ENCODE measurements at places on chromosomes 4 and X.

DNA sequence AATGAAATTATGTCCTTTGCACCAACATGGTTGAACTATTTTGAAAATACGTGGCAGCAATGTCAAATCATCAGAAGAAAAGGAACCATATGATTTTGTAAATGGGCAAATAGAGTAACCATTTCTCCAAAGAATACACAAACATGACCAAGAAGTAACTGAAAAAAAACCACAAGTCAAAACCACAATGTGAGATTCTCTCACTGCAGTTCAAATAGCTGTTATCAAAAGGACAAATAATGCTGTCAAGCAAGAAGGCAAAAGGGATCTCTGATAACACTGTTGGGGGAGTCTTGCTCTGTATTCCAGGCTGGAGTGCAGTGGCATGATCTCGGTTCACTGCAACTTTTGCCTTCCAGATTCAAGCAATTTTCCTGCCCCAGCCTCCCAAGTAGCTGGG lies 280.8 kb upstream of the ZCCHC13 start:
- no peak for DNase-seq

DNA sequence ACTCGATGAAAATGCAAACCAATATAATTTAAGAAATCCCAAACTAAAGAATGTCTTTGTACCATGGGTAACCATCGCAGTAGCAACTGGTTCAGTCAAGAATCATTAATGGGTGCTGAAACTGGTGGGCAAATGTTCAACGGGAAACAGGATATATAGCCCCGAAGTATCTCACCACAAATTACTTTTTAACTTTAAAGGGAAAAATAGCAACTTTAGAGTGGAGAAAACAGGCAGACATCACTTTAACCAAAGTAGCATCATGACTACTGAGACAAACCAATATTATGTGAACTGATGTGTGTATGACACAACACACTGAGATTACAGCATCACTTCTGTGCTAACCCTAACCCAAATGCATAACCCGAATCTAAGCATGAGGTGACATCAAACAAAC lies 33.8 kb upstream of the SLAIN2 start:
- DNase-seq, result no peak

DNA sequence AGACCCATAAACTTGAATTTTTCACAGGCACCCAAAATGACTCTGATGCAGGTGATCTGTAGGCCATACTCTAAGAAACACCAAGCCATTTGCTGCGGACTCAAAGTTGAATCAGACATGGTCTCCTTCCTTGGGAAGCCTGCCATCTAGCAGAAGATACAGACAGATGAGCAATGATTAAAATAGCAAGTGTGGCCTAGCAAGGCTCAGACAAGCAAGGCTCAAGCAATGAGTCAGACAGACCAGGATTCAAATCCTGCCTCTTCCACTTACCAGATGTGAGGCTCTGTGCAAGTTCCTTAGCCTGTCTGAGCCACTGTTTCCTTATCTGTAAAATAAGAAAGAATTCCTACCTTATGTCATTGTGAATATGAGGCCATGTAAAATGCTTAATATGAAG lies 2.3 kb downstream of the CCDC149 start:
- DNase-seq, result no peak

DNA sequence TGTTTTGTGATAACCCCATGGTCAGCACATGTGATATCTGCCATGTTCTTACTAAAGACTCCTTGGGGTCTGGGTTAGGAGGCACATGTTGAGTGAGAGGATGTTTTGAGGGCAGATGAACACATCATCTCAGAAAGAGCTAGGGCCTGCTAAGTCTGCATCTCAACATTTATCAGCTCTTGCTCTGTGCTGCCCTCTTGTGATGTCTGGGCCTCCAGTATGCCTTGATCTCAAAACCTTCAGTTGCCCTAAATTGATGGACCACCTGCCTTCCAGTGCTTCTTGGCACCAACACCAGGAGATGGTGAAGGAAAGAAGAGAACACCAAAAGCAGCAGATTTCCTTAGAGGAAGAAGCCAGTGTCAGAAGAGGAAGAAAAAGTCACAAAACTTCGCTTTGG lies 22.5 kb downstream of the MID1 start:
- no peak for DNase-seq

DNA sequence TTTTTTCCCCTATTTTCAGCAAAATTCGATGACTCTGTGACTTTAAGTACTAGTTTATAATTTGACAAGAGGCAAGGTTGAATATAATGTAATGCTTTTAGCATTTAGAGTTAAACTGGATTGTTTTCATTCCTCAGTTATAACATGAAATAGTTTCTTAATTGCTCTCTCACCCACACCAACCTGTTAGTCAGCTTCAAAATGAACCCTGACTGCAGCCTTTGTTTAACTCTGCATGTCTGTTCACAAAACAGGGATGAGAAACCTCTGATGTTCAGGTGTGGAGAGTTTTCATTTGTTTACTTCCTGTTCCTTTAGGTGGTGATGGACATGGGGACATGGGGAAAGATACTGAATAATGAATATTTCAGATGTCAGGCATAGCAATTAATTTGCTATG lies 49.9 kb upstream of the MND1 start:
- DNase-seq, result no peak

DNA sequence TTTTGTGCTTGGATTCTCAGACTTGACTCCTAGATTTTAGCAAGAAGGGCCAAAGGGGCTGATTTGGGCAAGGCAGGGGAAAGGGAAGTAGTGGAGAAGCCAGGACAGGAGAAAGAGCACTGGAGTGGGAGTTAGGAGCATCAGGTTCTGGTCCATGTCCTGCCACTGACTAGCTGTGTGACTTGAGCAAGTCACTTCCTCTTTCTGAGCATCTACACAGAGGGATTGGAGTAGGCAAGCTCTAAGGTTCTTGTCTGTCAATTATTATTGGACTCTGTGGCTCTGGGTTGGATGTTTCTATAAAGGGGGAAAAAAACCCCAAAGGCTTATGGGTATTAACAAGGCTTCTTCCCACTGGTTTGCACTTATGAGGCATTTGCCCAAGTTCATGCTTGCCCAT lies 24.4 kb downstream of the PLAC1 start:
- DNase-seq, result no peak

DNA sequence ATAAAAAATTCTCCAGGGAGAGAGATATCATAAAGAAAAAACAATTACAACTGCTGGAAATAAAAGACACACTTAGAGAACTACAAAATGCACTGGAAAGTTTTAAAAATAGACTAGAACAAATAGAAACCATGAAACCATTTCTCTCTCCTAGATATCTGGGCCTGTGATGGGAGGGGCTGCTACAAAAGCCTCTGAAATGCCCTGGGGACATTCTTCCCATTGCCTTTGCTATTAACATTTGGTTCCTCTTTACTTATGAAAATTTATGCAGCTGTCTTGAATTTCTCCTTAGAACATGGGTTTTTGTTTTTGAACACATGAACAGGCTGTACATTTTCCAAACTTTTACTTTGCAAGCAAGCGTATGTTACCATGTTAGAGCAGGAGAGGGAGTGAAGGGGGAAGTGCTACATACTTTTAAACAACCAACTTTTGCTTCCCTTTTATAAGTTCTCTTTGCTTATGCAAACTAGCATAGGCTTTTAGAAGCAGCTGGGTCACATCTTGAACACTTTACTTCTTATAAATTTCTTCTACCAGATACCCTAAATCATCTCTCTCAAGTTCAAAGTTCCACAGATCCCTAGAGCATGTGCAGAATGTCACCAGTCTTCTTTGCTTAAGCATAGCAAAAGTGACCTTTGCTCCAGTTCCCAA lies 47.9 kb upstream of the PACRGL start:
- DNase-seq, result no peak

DNA sequence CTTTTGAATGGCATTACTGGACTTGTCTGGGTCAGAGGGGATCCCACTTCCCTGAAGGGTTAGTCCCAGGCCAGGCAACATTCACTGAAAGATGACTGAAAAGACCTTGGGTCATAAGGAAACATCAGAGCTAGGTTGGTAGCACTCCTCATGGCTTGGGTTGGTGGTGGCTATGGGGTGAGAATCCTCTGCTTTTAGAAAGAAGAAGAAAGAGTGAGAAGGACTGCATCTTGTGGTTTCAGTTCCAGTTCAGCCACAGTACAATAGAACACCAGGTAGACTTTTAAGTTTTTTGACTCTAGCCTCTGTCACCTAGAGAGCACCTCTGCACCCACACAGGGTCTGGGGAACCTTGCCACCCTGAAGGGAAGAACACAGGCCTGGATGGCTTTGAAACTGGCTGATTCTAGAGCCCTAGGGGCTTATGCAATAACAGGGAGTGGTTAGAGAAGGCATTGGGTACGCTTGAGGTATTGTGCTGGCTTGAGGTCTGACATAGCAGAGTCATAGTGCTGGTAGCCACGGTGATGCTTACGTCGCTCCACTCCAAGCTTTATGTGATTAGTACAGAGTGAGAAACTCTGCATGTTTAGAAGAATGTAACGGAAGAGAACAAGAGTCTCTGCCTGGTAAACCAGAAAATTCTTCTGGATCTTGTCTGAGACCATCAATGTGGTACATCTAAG lies 36.5 kb downstream of the PRR32 start:
- no peak for DNase-seq

GRCh38 chrX:107935200-107935599 lies 47.0 kb downstream of the TEX13B start:
- no peak for DNase-seq

- DNase-seq, result no peak
Observed at GRCh38 chrX:24241822-24242648, 71.8 kb downstream of the SUPT20HL2 start.

DNA sequence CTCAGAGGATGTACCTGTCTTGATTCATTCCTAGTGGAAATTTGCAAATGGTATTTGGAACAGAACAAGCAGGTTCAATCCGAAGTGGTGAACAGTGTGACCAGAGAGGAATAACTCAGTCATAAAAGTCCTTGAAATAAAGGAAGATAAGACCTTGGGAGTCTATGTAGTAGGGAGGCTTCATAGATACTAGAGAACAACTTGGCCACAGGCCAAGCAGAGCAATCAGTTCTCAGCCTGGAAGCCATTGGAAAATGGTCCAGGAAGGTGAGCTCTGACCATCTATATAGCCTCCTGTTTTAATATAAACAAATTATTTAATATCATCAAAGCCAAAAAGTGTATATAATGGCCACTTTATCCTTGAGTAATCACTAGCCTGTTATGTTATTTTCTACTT lies 11.3 kb downstream of the TXK start:
- no peak for DNase-seq

DNA sequence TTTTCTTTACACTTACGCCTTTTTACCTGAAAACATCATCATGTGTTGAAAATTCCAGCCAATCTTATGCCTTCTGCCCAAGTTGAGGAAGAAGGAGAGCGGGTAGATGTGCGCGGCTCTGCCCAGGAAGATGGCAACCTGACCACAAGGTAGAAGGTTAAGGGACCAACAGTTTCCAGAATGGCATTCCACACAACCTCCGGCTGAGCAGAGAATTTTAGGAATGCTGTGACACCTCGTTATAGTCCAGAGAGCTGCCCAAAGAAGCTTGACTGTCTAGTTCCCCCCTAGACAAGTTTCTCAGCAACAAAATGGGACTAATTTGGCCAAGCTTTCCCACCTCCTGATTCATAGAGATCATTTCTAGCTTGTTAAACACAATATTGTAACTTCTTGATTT lies 75.1 kb downstream of the CHST7 start:
- no peak for DNase-seq

DNA sequence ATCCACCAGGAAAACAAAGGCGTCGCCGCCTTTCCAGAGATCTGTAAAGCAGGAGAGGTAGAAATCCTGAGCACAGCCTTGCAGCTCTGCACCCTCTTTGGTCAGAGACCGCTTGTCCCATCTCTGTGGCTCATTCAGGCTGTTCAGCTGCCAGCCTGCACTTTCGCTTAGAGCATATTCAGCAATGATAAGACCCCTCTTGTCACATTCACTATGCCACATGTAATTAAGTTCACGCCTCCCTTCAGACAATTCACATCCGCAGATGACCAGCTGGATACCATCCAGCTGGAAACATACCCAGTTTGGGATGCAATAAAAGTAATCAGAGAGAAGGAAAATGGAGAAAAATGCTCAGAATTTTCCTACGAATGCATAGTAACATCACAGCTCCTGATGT lies 335.4 kb downstream of the UNC5C start:
- DNase-seq, result no peak

GRCh38 chr4:123343400-123344041 lies 53.1 kb upstream of the SPRY1 start:
- DNase-seq, result no peak

- DNase-seq, result no peak
Observed at GRCh38 chr4:44038811-44039210, 409.8 kb downstream of the KCTD8 start.

DNA sequence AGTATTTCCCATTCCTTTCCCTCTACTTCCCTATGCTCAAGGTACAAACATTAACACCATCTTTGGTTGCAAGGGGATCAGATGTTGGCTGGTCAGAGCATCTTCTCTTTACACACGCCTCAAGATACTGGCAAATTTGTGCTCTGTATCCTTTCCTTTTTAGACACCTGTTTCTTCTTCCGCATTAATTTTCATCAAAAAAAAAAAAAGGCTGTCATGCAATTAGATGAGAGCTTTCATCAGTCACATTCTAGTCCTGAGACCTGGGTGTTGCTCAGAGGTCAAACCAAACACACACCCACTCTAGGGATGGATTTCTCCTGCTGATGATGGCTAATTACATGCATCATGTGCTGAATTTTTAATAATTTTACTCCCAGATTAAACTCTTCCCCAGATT lies 2.0 kb downstream of the RELL1 start:
- DNase-seq, result no peak

- DNase-seq, result no peak
Observed at GRCh38 chr4:152363086-152363485, 172.8 kb downstream of the FBXW7 start.

- no peak for DNase-seq
Observed at GRCh38 chrX:31126205-31126604, 54.4 kb upstream of the FTHL17 start.

GRCh38 chrX:120269373-120270035 lies 18.9 kb downstream of the ZBTB33 start:
- DNase-seq, result no peak

- DNase-seq, result no peak
Observed at GRCh38 chr4:175447016-175447415, 365.0 kb downstream of the GPM6A start.

- no peak for DNase-seq
Observed at GRCh38 chr4:177434667-177435066, 7.6 kb downstream of the AGA start.

- DNase-seq, result no peak
Observed at GRCh38 chrX:103754401-103754800, 22.2 kb upstream of the PLP1 start.

- DNase-seq, result no peak
Observed at GRCh38 chrX:45935408-45935807, 609.8 kb downstream of the ZNF674 start.

GRCh38 chrX:97524340-97524739 lies 640.6 kb downstream of the RPA4 start:
- no peak for DNase-seq

DNA sequence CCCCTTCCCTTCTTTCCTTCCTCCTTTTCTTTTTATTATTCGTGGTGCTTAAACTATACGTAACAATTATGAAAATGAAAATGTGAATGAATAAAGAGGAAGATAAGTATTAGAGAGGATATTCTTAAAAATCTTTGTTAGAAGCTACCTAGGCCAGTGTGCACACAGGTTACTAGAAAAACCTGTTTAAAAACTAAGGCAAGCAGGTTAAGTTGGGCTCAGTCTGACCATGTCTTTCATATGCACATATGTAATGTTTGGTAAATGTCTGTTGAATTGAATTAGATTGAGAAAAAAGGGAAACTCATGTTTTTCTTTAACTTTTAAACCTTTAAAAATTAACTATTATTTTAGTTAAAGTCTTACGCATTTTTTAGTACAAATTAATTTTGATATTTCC lies 7.8 kb downstream of the SHROOM3 start:
- no peak for DNase-seq

- DNase-seq, result no peak
Observed at GRCh38 chr4:157221895-157222770, 1.6 kb downstream of the GRIA2 start.

GRCh38 chrX:4588893-4589292 lies 875.4 kb upstream of the PRKX start:
- DNase-seq, result no peak
